ENCODE measurements at places on chromosomes 5 and 9.
A peak's percentile ranks its signal among the peaks of the same experiment; 100 is the strongest.

- no peak for DNase-seq
Measured at GRCh38 chr5:147547730-147548129, 37.9 kb upstream of the DPYSL3 start.

DNA sequence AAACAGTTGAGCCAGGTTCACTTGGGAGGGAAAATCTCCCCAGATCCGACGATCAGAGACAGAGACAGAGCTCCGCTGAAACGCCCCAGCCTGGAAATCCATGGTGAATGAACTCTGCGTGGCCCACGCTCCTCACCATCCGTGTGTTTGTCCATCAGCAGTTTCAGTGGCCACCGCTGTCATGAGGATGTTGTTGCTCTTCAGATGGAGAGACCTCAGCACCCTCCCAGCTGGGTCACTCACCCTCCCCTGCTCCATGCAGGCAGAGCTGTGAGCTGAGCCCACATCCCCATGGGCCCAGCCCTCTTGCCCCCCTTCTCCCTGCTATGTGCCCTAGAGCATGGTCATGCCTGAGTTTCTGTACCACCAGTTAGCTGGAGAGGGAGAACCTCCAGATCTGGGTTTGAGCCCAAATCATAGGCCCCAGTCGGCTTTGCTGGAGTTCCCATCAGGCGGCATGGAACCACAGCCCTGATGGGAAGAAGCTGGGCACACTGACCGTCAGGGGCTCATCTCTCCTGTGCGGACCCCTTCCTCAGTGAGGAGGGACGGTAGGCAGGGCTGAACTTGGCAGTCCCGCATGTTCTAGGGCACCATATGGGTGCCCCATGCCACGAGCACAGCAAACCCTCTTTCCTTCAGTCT, 154.4 kb upstream of the COL5A1 start:
- no peak for DNase-seq

GRCh38 chr5:166883016-166883415, 1408.4 kb upstream of the WWC1 start:
- DNase-seq = no peak

GRCh38 chr9:96491880-96492525, 42.0 kb downstream of the HABP4 start:
- no peak for DNase-seq

DNA sequence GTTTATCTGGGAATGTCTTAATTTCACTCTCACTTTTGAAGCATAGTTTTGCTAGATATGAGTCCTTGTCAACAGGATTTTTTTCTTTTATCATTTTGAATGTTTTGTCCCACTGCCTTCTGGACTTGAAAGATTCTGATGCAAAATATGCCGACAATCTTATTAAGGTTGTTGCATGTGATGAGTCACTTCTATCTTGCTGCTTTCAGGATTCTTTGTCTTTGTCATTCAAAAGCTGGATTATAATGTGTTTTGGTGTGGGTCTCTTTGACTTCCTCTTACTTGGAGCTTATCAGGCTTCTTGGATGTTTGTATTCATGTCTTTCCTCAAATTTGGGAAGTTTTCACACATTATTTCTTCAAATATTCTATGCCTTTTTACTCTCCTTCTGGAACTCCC, 33.8 kb downstream of the PLEKHG4B start:
- no peak for DNase-seq

DNA sequence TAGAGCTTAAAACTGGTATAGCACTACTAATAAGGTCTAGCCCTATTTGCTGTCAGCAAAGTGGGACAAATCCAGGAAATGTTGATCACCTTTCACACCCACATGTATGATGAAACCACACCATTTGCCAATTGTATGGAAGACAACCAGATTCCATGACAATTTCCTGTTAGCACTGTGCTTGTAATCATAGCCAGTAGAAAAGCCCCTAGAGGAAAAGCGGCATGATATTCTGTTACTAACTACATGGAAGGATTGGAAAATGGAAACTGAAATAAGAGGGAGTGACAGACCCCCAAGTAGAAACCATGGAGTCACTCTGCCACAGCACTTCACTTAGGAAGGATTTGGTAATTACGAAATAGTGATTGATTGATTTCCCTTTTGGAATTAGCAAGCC, 923 bp downstream of the SPATA6L start:
- no peak for DNase-seq

DNA sequence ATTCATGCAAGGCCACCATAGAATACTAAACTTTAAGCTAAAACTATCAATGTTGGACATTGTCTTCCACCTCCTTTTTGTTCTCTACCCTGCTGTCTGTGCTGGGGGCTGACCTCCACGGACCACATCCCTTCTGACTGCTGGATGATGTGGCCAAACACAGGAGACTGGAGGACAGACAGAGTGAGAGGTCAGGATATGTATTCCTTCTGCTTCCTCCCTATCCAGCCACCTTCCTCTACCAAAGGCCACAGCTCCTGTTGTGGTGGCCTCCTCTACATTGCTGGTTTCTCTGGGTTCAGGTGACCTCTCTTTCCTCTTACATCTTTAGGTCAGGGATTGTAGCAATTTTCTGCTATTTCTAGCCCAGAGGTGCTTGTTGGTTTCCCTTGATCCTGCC, 148.1 kb downstream of the ACTBL2 start:
- DNase-seq = no peak

DNA sequence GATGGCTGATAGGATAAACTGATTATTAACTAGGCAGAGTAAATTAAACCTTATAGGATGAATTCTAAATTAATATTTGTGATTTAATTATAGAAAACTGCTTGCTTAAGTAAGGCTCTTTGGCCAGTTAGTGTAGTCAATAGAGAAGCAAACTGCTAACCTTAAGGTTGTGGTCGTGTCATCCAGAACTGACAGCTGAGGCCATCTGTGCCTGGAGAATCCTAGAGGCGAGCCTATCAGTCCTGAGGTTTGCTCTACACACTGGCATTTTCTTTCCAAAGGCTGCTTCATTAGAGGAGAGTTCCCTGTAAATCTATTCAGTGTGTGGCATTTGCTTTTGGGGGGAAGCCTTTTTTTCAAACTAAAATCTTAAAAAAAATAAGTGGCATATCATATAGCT, 169.2 kb downstream of the MEF2C start:
- no peak for DNase-seq

DNA sequence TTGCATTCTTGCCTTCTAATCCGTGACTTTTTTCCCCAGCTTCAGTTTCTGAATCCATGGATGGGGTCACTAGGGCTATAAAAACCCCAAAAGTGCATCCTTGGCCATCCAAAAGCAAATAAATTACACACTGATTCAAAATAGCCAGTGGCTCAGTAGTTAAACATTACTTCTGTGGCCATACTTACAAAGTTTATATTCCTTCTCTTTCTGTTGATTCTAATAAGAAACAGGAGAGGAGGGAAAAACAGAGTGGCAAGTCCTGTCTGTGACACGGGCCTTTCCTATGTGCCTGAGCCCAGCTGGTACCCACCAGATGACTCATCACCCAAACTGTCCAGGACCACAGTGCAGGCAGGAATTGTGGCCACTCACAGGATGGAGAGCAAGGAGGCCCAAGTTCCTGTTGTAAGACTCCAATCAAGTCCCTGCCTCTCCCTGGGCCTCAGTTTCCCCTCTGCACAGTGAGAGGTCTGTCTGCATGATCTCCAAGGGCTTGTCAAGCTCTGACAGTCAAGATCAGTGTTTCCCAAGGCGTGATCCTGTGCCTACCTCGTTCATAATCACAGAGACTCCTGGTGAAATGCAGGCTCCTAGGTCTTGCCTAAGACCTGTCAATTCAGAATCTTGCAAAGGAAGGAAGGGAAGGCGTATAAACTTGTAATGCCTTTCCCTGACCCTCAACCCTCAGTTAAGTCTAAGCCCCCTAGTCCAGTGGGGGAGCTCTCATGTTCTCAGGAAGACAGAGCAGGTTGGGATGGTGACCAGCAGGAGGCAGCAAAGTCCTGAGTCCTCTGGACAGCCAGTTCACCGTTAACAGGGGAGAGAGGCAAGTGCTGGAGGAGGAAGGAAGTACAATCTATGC, 29.5 kb downstream of the TNIP1 start:
- peak; percentile 64 for DNase-seq

- no peak for DNase-seq
Measured at GRCh38 chr9:5326893-5327548, 12.7 kb downstream of the RLN1 start.

DNA sequence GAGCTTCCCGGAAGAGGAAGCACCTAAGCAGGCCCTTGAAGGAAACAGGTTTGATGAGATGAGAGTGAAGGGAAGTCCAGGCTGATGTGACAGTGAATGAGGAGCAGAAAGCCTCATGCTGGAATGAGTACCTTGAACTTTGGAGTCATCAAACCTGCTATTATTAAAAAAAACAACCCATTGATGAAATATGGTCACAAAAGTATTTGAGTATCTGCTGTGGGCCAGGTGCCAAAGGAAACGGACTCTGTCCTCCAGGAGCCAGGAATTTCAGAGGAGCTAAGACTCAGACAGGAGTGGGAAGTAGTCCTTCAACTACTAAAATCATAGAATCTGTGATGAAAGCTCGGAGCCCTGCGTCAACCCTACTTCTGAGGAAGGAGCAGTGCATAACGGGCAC, 11.9 kb downstream of the HAND1 start:
- DNase-seq = no peak

DNA sequence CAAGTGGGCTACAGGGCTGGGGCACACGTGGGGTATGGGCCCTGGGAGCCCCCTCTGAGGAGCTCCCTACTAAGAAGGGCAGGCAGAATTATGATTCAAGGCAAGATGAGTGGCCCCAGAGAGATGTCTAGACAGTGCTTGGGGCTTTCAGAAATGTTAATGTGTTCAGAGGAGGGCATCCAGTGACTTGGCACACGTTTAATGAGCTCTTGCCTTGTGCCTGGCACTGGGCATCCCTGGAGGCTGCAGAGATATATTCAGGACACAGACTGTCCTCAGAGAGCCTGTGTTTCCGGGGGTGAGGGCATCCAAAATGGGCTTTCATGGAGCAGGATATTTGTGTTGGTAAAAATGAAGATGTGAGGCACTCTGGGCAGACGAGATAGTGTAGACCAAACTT, 25.4 kb upstream of the DAB2IP start:
- no peak for DNase-seq

DNA sequence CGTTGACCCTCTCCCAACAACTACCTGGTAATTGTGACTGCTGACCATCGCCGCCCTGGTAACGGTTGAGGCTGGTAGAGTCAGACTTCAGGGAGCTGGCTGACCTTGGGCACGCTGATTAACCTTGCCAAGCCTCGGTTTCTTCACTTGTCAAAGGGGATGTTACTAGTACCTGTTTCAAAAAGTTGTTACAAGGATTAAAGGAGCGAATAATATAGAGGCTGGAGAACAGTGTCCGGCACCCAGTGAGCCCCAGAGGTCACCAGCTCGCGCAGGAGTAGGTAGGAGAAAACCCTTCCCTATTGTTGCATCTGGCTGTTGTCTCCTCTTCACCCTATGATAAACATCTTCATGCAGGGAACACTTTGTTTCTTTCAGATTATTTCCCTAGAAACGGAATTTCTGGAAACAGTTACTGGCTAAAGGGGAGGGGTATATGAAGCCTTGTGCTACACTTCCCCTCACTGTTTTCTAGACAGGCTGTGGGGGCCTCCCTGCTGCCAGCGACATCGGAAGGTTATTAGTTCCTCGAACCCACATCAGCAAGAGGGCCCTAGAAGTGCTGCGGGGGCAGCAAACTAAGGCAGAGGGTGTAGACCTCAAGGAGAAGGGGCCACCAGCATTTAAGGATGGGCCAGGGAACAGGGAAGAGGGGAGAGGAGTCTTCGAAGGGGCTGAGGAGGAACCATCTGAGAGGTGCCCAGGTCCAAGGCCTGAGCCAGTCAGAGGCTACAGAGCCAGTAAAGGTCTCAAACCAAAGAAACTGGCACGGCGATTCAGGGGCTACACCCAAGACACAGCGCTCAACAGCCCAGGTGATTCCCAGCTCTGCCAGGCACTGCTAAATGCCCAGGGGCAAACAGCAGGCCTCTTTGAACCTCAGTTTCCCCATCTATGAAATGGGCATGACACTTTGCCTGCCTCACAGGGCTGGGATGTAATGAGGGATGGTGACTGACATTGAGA, 37.6 kb downstream of the HRH2 start:
- DNase-seq = no peak

GRCh38 chr5:83009408-83009807, 67.8 kb downstream of the TMEM167A start:
- no peak for DNase-seq

DNA sequence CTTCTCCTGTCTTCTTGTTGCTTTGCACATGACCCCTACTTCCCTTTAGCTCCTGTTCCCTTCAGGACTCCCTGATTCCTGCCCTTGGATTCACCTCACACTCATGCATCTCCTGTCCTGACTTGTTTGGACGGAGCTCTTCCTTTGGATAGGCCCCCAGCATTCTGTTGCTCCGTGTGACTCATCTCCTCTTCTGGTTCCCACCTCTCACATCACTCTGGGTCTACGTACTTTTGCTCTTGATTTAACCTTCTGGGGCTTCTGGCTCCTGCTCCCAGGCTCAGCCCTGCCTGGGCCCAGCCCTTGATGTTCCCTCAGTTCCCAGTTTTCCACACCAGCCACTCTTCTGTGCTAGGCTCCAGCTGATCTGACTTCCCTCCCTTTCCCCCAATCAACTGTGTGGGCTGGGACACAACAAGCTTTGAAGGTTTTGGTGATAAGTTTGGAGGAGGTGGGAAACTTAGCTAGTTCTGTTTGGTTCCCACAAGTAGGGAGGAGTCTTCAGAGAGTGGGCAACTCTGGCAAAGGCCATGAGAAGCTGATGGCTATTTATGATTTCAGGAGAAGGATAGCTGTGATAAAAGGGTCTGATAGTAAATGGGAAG, 331.5 kb downstream of the ARHGEF28 start:
- no peak for DNase-seq

DNA sequence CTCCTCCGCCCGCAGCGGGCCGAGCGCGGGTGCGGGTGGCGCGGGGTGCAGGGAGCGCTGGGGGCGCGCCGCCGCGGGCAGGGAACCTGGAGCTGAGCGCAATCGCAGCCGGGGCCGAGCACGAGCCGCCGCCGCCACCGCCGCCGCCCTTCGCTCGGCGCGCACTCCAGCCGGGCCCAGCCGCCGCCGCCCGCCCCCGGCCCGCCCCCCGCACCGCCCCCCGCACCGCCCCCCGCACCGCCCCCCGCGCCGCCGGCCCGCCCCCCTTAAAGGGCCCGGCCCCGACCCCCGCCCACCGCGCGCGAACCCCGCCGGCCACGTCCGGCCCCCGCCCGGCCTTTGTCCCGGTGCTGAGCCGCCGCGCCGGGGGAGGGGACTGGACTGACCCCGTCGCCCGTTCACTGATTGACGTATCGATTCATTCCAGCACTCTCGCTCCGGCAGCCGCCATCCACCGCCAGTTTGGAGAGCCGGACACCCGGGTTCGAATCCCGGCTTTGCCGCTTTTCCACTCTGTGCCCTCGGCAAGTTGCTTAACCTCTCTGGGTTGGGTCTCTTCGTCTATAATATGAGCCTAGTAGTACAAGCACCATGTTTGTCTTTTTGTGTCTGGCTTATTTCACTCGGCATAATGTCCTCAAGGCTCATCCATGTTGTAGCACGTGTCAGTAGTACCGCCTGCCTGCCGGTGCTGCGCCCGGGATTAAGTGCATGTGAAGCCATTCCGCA, at the start of gene SH3PXD2B:
Gene SH3PXD2B, minus strand, starts transcription at position 168 of the 729 bp plus-strand sequence. CDS start 173 bp downstream, outside the sequence.
- no peak for DNase-seq

GRCh38 chr5:141694479-141694878, 12.4 kb upstream of the ARAP3 start:
- no peak for DNase-seq

GRCh38 chr5:146751054-146751453, 127.5 kb downstream of the PPP2R2B start:
- no peak for DNase-seq

All from T-helper 1 cell (primary cell).